NB4 (cell line): ENCODE measurements at places on chromosomes 2 and 18.

DNA sequence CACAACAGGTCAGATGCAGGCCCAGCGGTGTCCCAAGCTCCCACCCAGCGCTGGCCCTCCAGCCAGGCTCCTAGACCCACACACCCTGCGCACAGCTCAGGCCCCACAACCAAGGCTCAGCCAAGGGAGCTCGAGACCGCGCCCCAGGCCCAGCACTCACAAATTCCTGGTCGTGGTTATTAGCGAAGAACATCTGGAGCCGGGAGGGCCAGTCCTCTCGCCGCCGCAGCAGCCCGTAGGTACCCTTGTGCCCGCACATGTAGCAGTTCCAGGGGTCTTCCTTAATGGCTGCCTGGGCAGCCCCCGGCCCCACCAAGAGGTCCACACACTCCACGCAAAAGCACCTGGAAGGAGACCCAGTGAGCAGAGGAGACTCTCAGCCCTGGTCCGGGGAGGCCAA lies 75.6 kb upstream of the POMC start:
- no peak for DNase-seq

DNA sequence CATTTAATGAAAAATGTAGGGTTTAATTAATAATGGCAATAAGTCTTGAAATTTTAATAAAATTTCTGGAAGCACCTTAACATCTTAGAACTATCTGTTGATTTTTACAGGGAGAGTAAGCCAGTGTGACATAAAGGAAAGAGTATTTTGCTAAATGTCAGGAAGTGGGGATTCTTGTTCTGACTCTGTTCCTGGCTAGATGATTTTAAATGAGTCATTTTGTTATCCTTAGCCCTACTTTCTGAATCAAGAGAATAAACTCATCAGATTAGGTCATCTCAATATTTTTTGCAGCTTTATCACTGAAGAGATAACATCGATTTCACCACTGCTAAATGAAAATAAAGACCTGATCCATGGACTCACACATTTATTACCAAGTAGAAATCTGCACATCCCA lies 377.5 kb upstream of the CYRIA start:
- DNase-seq, result no peak

DNA sequence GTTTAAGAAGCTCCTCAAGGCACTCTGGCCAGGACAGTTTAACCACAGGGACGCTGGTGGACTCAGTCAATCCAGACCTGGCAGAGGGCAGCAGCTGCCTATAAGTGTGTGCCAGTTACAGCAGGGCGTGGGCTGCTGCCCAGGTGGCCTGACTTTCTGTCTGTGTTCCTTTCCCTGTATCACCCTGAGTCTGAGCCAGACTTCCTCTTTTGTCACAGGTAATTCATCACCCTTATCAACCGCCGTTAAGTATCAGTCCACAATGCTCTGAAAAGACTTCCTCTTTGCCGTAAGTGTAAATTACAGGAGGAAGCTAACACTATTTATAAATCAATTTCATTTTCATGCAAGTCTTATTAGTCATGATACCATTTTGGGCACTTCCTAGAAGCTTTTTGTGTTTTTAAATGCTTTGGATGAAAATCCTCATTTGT lies 7.0 kb downstream of the LPIN1 start:
- peak; percentile 82 for DNase-seq

- no peak for DNase-seq
These were observed 111.1 kb downstream of the TTC27 start for GRCh38 chr2:32738939-32739338.

DNA sequence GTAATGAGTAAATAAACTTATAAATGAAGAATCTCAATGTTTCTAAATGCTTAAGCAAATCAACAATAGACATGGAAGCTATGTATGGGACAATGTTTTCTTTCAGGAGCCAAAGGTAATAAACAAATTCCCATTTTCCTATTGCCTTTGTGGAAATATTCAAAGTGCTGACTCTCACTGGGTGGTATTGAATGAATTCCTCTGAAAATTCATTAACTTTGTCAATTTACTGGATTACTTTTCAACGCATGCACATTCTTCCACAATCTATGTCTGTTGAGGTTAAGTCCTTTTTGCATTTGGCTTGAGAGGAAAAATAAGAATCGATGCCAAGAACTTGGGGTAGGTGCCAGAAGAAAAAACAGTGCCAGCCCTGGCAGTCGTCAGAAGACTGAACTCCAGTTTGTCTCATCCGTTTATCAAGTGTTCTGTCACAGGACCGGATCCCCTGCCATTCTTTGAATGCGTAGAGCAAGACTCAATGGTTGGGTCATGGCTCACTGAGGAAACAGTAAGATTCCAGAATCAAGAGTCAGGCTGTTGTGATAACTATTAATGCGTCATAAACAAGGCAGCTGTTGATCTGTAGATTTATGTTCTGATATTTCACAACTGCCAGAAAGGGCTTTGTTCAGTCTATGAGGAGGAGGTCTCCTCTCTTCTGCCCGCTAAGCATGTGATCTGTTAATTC lies 133.3 kb downstream of the GFPT1 start:
- no peak for DNase-seq

DNA sequence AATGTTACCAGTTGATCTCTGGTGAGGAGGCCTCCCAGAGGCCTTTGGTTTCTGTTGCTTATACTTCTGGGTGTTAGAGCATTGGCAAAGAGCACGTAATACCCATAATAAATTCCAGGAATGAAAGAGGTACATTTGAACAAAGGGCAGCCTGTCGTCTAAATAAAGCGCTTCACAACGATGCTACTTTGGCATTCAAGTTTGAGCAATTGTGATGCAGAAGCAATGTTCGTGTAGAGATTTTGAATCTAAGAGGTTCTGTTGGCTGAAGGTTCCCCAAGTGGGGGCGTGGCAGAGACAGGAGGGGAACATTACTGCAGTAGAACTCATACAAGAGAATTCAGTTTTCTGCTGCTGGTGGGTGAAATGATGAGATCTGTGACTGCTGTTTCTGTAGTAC lies 27.8 kb downstream of the ZNF532 start:
- no peak for DNase-seq

- no peak for DNase-seq
These were observed 16.3 kb downstream of the CNDP2 start for GRCh38 chr18:74512321-74513053.

GRCh38 chr2:96157649-96158553 lies 12.7 kb upstream of the DUSP2 start:
- peak; percentile 99 for DNase-seq

- DNase-seq, result peak; percentile 54
These were observed 29.4 kb downstream of the ZFP36L2 start for GRCh38 chr2:43196768-43197587.

- no peak for DNase-seq
These were observed 111.9 kb downstream of the C1D start for GRCh38 chr2:67950919-67951318.

DNA sequence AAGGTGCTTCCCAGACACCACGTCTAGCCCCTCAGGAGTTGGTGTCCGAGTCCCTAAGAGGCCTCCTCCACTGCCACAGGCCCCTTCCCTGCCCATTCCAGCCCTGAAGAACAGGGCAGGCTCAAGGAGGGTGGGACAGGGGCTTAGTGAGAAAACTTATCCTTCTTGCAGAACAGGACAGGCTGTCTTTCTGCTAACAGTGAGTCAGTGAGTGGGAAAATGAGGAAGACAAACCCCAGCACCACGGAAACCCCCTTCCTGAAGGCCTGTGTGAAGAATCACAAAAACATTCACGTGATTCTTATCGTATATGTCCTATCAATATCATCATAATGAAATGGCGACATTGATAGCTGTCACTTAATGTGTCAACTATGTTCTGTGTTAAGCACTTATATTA lies 9.8 kb downstream of the FZD7 start:
- DNase-seq, result peak; percentile 26

DNA sequence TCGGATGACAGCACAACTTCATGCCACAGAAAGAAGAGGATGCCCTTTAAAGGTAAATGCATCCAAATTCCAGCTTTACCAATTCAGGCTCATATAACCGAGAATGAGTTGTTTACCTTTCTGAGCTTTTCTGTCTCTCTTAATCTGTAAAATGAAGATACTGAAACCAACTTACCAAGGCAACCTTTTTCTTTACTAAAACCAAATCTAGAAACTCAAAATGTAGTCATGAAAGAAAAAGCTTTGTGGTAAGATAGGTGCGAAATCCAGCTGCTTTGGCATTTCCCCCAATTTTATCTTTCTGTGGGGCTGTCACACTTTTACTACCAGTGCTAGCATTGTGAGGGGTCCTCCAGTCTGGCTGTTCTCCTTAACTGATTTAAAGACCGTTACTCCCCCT lies 240.4 kb downstream of the IKZF2 start:
- no peak for DNase-seq

- DNase-seq, result no peak
These were observed 15.5 kb upstream of the CFLAR start for GRCh38 chr2:201100497-201100896.

DNA sequence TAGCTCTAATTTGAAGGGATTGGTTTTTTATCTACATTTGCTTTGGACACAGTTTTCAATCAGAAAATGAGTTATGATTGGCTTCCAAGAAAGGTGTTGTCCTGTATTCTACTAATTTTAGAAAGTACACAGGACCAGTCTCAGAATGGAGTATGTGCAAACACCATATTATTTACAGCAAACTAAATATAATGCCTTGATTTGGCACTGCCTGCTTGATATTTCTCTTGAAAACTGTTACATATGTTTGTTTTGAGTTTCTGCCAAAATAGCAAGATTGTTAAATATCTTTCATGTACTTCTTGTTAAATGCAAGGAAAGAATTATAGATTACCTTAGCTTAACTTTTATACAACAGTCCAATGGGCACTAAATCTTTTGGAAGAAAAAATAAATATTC lies 694.9 kb downstream of the KCNJ3 start:
- DNase-seq, result no peak

DNA sequence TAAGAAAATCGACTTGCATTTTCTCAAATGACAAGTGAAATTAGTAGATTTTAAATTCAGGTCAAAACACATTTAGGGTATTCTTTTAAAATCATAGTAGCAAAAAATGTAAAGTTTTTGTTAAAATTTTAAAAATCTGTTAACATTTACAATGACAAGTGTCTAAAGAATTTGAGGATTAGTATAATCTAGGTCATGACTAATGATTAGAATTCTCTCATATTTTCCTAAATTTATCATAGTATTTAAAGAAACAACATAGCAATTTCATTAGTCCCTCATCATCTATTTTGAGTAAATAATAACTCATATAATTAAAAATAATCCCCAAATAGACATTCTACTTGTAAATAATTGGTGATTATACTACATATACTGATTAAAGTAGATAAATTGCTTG lies 23.6 kb downstream of the THUMPD2 start:
- no peak for DNase-seq

- DNase-seq, result no peak
These were observed 77.4 kb upstream of the TAF1B start for GRCh38 chr2:9765611-9766531.

DNA sequence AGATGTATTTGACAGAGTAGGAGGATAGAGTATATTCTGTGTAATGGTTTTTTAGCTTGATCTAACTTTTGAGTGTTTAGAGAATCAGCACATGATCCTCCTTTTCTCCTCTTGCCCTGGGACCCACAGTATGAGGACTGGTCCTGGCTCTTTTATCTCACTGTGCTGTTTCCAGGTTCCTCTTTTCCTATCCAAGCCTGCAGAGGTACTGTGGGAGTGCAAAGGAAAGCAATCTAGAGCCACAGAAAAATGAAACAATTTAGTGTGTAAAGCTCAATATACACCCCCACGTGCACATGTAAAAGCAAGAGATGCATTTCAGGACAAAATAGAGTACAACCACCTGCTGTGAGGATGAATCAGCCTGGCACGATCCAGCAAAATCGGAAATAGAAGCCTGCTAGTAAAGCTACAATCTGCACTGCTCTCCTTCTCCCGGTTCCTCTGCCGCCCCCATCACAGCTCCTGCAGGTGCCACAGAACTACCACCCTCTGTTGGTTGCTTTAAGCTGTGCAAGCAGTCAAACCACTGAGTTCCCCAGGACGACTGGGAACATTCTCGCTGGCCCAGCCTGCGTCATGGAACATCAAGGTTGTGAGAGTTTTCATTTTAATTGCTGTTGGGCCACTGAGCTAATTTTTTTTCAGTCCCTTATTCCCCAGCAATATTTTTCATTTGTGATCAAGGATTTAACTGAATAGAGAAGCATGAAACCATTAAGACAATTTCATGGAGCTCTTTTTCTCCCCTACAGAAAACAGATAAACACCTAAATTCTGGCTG lies 47.8 kb upstream of the MAPRE3 start:
- DNase-seq, result peak; percentile 86
